ENCODE measurements at places on chromosomes 6 and 20.

DNA sequence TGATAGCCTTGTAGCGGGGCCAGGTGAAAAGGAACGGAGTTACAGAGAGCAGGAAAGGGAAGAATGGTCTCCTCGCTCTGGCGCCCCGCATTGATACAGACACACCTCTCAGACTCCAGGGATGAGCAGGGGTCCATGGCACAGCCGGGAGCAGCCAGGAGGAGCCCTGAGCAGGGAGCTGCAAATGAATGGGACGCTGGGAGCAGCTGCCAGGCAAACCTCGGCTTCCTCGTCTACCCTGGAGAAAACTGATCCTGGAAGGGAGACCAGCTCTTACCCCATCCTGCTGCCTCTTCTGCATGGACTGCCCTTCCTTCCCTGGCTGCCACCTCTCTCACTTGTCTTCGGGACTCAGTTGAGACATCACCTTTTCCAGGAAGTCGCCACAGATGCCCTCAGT, 97.3 kb upstream of the MAFB start:
- no peak for DNase-seq

DNA sequence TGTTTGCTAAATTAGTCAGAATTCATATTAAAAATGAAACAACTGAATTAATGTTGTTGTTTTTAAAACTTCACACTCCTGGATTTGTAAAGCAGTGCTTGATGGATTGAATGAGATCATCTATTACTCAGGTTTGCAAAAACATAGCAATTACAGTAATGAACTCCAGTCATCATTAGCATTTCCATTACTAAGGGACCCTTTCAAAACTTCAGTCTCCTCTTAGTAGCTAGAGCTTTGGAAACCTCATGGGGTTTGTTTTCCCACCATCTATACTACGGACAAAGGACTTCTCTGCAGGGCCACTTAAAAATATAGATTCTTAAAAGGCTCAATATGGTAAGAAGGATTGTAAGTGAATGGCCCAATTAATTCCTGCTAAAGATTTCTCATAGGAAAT, 209.9 kb upstream of the PRND start:
- no peak for DNase-seq

DNA sequence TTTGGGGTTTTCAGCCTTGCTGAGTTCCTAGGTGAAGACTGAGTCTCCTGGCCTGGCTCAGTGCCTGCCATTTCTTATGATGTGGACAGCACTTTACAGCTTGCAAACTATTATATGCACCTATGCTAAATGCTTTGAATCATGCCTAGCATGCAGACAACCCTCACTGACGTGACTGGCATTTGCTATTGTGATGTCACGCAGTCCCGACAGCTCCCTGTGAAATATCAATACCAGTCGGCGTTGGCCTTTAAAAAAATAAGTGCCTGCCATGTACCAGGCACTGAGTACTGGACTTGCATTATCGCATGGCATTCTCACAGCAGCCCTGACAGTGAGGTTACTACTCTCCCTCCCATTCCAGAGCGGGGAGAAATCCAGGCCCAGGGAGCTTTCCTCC, 35.5 kb downstream of the UQCC2 start:
- DNase-seq: no peak

- DNase-seq: no peak
Observed at GRCh38 chr20:53872561-53873229, 197.7 kb downstream of the BCAS1 start.

GRCh38 chr6:18306977-18307376, 42.6 kb upstream of the DEK start:
- DNase-seq: no peak

DNA sequence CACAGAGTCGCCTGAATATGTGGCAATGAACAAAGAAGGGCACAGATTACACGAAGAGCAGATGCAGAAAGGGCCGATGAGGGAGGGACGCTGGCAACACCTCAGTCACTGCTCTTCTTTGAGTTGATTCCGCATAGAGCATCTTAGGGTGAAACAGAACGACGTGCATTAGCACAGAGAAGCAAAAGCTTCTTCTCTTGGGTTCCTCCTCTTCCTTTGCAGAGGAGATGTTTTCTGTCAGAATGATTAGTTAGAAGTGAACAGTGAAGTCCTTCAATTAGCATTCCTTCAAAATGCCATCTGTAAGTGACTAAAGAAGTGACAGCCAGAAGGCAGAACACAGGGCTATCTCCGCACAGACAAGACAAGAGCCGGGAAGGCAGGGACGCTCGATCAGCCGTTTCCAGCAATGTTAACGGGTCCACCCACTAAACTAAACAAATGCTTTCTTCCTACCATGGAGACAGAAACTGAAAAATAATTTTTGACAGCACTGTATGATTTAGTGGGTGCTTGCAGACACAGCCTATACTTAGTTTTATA, 219.8 kb upstream of the AGPAT4 start:
- DNase-seq: no peak

GRCh38 chr6:112180095-112180820, 74.1 kb downstream of the LAMA4 start:
- no peak for DNase-seq

DNA sequence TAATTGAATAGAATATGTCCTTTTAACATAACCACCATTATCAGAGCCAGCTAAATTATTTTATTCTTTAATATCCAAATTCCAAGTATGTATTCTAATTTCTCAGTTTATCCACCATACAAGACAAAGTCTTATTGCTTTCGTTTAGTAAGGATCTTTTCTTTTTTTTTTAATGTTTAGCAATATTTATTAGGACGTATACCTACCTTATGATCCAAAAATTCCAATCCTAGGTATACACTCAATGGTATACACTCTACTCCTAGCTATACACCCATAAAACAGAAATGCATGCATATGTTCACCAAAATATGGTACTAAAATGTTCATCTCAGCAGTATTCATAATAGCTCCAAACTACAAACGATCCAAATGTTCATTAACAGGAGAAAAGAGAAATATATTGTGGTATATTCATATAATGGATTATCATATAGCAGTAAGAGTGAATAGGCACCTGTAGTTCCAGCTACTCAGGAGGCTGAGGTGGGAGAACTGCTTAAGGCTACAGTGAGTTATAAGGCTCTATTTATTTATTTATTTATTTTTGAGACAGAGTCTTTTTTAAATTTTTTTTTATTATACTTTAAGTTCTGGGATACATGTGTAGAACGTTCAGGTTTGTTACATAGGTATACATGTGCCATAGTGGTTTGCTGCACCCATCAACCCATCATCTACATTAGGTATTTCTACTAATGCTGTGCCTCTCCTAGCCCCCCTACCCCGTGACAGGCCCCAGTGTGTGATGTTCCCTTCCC, 17.3 kb downstream of the TNFAIP3 start:
- no peak for DNase-seq

- no peak for DNase-seq
Observed at GRCh38 chr6:34673064-34673463, 23.5 kb downstream of the ILRUN start.

DNA sequence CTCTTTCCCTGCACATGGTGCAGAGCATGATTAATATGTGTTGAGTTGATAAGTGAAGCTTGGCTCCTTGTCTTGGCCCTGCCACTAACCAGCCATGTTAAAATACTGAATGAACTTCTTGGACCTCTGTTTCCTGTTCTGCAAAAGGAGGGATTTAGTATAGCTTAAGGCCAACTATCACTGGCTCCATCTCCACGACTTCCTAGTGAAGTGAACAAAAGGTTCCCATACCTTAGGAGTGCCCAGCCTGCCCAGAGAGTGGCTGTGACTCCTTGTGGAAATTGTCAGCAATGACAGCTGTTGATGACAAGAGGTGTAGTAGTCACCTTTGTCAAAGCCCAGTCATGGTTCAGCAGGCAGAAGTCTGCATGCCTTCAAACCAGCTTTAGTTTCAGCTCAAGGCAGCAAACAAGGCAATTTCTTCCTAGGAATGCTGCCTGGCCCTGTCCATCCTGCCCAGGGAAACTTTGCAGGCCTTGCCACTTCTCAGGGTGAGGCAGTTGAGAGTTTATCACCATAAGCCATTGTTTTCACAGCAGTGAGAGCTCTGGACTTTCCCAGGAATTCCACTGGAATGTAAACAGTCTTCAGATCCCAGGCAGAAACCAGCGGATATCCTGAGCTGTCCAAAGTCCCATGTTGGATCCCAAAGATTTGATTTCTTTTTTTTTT, 169.7 kb upstream of the TNFAIP3 start:
- DNase-seq: no peak

DNA sequence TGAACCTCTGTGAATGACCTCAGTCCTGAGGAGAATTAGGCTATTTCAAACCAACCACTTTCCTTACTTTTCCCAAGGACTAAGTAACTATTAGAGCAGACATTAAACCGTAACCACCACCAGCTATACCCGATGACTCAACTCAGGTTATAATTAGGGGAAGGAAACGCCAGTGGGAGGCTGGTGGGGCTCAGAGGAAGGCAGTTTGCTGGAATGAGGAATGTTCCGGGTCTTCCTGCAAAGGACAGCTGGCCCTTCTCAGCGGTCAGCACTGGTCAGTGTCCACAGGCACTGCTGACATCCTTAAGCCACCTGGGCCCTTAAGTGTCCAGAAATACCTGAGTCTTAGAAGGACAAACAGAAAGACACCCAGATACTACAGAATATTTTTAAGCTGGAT, 515.2 kb downstream of the MAFB start:
- DNase-seq: no peak

- DNase-seq: no peak
Observed at GRCh38 chr20:13915284-13915683, 75.1 kb downstream of the SEL1L2 start.

DNA sequence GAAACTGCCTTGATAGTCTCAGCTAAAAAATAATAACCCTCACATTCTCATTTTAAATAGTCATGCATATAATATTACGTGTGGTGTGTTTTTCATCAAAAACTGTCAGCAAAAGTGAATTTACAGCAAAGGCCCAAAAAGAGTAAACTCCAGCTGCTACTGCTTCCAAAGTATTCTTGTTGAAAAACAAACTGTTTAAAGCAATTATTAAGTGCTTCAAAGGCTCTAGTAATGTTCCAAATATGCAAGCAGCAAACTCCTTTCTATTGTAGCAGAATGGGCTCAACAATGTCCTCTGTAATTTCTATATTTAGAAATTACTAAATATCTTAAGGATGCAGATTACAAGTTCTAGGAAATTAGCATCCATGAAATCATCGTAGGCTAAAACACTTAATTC, 280.0 kb upstream of the TBX18 start:
- no peak for DNase-seq

DNA sequence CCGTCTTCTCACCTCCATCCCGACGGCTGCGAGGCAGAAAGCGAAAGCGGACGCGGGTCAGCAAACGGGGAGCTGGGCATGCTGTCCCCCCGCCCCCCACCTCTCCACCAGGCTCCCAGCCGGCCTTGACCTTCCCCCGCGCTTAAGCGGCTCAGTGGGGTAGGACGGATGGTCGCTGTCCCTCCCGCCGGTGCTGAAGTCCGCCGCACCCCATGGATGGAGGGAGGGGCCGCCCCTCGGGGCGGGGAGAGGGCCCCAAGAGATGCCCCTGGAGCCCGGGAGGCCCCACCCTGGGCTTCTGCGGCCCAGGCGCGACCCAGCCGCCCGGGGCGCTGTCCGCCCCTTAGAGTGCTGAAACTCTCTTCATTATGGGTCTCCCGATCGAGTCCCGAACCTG, at the start of gene KCNB1:
Gene KCNB1, minus strand, starts transcription at position 48 of the 397 bp plus-strand sequence. CDS start 188 bp downstream, outside the sequence.
- peak; percentile 4 for DNase-seq

DNA sequence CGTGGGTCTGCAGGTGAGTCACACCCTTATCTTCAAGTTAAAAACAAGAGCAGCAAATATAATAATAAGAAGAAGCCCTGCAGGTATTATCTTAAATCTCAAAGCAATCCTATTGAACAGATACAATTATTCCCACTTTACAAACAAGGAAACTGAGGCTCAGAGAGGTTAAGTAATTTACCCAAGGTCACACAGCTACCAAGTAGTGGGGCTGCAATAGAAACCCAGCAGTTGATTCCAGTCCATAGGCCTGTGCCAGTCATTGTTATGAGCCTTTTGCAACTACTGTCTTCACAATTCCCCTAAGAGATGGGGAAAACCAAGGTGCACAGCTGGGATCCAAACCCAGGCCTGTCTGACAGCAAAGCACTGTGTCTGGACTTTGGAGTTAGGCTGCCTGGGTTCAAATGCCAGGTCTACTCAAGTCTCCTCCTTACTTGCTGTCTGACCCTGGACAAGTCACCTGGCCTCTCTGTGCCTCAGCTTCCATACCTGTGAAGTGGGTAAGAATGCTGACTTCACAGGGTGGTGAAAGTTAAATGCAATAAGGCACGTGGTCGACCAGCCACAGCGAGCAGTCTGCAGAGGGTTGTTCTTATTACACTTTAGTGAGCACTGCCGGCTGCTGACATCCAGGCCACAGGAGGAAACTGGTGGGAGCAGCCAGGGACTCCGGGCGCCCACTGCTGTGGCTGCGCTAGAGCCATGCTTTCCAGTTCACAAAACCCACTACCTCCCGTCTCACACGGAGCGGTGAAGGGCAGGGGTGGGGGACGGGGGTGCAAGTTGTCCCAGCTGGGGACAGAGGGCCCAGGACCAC, 6.1 kb downstream of the MYL9 start:
- no peak for DNase-seq

- no peak for DNase-seq
Observed at GRCh38 chr6:32271429-32271828, 47.6 kb upstream of the NOTCH4 start.

DNA sequence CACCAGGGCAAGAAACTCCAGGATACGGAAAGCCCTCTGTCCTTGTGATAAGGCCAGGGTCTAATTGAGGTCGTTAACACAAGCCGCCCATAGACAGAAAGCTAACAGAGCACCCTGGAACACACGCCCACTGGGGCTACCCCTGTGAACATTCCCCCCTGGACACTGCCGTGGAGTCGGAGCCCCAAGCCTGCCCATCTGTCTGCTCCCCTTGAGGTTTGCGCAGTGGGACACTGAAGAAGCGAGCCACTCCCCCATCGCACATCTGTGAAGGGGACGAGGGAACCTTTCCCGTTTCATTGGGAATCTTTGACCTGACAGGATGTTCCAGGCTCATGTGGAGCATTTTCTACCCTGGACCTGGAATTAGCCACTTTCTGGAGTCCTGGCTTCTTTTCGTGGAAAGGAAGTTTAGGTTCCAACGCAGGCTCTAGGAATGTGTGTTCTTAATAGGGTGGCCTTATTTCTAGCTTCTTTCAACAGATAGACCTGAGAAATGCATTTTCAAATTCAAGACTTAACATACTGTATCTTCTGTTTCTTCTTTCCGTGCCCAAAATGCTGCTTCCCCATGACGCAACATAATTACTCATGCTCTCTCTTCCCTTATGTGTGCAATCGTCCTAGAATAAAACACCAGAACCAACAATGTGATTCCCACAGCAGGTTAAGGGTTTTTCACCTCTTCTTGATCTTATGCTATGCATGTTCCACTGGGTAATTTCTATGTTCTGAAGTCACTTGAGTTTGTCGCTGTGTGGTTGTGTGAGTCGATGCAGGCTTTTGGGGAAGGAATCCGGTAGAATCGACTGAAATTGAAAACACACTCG, 161.1 kb downstream of the ERMARD start:
- DNase-seq: no peak

Data from hypothalamus (tissue), 51 donors.